ENCODE measurements at places on chromosomes 4 and X.

- H3K36me3 ChIP-seq, result no peaks in the 10 kb centered on the region
- no peak overlapping the region for H3K27ac ChIP-seq
- no peaks in the 10 kb centered on the region for H3K4me1 ChIP-seq
- DNase-seq, result no peak
- H3K4me3 ChIP-seq, result no peak overlapping the region
Measured at GRCh38 chrX:80173261-80173660, 158.7 kb downstream of the TBX22 start.

- peaks cover 10% of the 10 kb centered on the region for H3K27me3 ChIP-seq
- no peaks in the 10 kb centered on the region for H3K36me3 ChIP-seq
- H3K4me3 ChIP-seq, result no peak overlapping the region
- no peaks in the 10 kb centered on the region for H3K4me1 ChIP-seq
- DNase-seq, result no peak
- H3K27ac ChIP-seq, result no peak overlapping the region
Measured at GRCh38 chrX:45894864-45895645, 650.2 kb downstream of the ZNF674 start.

GRCh38 chrX:119728487-119728886 lies 29.9 kb upstream of the SOWAHD start:
- H3K4me1 ChIP-seq, result no peaks in the 10 kb centered on the region
- no peaks in the 10 kb centered on the region for H3K27me3 ChIP-seq
- H3K27ac ChIP-seq, result no peak overlapping the region
- no peak for DNase-seq
- H3K4me3 ChIP-seq, result no peak overlapping the region

DNA sequence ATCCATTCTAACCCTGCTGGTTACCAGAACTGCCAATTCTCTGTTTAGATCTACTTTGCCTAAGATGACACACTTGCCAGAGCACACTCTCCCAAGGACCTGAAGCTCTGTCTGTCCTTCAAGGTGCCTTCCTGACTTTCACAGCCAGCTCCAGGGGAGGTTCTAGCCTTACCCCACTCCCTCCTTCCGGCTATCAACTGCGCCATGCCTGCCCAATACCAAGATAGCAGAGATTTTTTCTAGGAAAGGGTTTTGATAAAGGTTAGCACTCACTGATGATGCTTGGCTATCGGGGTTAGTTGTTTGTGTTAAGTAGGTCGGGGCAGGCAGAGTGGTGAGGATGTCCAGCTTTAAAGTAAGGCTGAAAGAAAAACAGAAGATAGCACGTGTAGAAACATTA lies 14.3 kb downstream of the ALPK1 start:
- H3K27ac ChIP-seq, result no peak overlapping the region
- H3K36me3 ChIP-seq, result no peaks in the 10 kb centered on the region
- no peaks in the 10 kb centered on the region for H3K27me3 ChIP-seq
- no peak for DNase-seq
- H3K4me3 ChIP-seq, result no peak overlapping the region

- no peak overlapping the region for H3K4me3 ChIP-seq
- H3K36me3 ChIP-seq, result no peaks in the 10 kb centered on the region
- H3K27ac ChIP-seq, result no peak overlapping the region
- no peaks in the 10 kb centered on the region for H3K4me1 ChIP-seq
- peaks cover 10% of the 10 kb centered on the region for H3K27me3 ChIP-seq
Measured at GRCh38 chr4:146135941-146136340, 39.6 kb upstream of the LSM6 start.

DNA sequence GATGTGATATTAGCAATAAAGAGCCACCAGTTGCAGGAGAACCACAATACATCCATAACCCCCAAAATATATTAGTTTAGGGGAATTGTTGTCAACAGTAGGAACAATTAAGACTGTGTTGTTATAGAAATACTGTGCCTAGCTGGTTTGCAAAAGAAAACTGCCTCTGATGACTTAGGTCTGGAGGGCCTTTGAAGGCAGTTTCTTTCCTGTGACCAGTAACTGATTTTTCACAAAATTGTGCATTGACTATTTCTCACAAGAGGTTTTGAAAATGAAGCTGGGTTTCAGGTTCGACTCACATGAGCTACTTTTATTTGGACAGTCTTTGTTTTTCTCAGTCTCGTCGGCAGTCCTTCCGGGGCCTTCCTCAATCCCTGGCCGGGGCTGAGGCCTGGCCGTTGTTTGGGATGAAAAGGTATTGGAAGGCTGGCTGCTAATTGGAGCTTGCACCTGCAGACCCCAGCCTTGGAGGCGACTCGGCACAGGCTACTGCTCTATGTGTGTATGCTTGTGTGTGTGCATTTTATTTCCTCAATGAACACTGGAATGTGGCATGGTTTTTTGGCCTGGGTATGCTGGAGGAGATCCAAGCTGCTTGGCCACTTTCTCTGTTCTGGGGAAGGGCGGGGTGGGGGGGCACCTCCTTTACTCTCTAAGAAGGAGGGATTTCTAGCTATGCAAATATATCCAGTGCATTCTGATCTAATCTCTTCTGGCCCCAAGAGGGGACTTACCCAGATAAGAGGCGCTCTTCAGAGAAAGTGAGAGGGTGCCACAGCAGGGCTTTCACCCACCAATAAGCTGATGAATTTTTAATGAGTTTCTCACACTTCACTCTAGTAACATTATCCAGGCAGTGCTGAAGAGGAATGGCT lies 49.5 kb upstream of the LNX1 start:
- H3K4me1 ChIP-seq, result peaks cover 4% of the 10 kb centered on the region
- no peak for DNase-seq
- no peaks in the 10 kb centered on the region for H3K36me3 ChIP-seq
- no peaks in the 10 kb centered on the region for H3K27me3 ChIP-seq
- no peak overlapping the region for H3K27ac ChIP-seq

- no peaks in the 10 kb centered on the region for H3K4me1 ChIP-seq
- H3K36me3 ChIP-seq, result no peaks in the 10 kb centered on the region
- H3K4me3 ChIP-seq, result no peak overlapping the region
Measured at GRCh38 chr4:113179996-113180395, 130.5 kb downstream of the ANK2 start.

GRCh38 chr4:86184216-86184900 lies 175.5 kb downstream of the MAPK10 start:
- DNase-seq, result peak; percentile 50
- no peak overlapping the region for H3K27ac ChIP-seq
- H3K36me3 ChIP-seq, result no peaks in the 10 kb centered on the region
- no peaks in the 10 kb centered on the region for H3K4me1 ChIP-seq
- no peaks in the 10 kb centered on the region for H3K27me3 ChIP-seq

GRCh38 chr4:168874083-168874482 lies 136.0 kb downstream of the CBR4 start:
- no peaks in the 10 kb centered on the region for H3K27me3 ChIP-seq
- DNase-seq, result no peak
- H3K27ac ChIP-seq, result no peak overlapping the region
- H3K4me1 ChIP-seq, result peaks cover 26% of the 10 kb centered on the region
- H3K36me3 ChIP-seq, result peaks cover 17% of the 10 kb centered on the region

DNA sequence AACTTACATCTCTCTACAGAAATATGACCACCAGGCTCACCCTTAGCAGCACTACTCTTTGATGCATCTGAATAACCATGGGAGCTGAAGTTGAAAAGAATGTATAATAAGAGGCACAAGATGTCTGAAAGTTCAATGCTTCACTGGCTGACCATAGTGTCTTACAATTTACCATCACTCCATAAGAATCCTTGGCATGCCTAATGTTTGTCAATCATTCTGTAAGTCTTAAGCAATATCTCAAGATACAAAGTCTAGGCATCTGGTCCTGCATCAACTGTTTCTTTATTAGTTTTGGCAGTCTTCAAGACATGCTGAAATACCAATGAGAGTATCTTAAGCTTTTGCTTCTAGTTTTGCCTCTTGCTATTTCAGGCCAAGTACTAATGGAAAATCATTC lies 755.5 kb downstream of the STIM2 start:
- no peaks in the 10 kb centered on the region for H3K27me3 ChIP-seq
- H3K36me3 ChIP-seq, result no peaks in the 10 kb centered on the region
- H3K4me1 ChIP-seq, result no peaks in the 10 kb centered on the region
- no peak overlapping the region for H3K4me3 ChIP-seq

GRCh38 chrX:34147345-34147744 lies 15.2 kb upstream of the FAM47A start:
- no peak for DNase-seq
- H3K27ac ChIP-seq, result no peak overlapping the region
- no peaks in the 10 kb centered on the region for H3K27me3 ChIP-seq
- no peak overlapping the region for H3K4me3 ChIP-seq

DNA sequence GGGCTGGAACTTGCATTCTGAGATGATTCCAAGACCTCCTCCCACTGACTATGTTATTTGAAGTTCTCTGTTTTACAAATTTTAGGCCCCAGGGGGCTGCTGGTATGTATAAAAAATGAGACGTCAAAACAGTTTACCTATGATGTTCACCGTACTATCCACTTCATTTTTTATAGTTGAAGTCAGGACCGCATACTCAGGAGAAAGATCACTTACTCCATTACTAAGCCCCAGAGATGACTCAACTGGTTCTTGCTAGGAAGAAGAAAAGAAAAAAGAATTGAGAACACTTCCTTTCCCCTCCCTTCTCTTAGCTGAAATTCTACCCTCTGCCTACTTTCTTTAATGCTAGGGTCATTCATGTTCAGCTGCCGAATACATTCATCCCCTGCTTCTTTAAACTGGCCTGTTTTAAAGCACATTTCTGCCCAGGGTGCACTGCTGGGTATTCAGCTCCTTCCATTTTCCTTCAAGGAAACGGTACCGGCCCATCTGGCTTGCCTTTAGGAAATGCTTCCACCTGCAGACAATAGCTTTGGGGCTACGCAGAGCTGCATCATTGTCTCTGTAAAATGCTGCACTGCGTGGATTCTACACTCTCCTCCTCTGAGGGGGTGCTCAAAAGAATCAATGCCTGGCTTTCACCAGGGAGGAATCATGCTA lies 66.2 kb downstream of the IRF2 start:
- H3K4me3 ChIP-seq, result no peak overlapping the region
- peaks cover 40% of the 10 kb centered on the region for H3K36me3 ChIP-seq
- peak; percentile 92 for DNase-seq
- no peaks in the 10 kb centered on the region for H3K27me3 ChIP-seq

DNA sequence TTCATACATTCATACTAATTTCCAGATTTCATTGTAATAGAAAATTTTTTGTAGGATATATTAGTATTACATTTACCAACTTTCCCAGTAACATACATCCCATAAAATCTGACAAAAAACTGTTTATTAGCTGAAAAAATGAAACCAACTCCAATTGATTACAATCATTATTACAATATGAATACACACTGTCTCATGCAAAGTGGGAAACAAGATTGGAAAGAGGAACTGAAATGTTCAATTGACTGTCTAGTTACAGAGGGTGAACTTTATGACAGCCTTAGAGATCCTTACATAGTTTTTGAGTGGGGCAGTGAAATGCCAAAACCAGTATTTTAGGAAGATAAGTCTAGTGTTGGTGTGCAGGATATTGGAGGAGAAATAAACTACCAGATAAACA lies 2.3 kb upstream of the AMBN start:
- H3K36me3 ChIP-seq, result no peaks in the 10 kb centered on the region
- H3K27ac ChIP-seq, result no peak overlapping the region
- DNase-seq, result no peak
- H3K4me1 ChIP-seq, result no peaks in the 10 kb centered on the region
- H3K4me3 ChIP-seq, result no peak overlapping the region

DNA sequence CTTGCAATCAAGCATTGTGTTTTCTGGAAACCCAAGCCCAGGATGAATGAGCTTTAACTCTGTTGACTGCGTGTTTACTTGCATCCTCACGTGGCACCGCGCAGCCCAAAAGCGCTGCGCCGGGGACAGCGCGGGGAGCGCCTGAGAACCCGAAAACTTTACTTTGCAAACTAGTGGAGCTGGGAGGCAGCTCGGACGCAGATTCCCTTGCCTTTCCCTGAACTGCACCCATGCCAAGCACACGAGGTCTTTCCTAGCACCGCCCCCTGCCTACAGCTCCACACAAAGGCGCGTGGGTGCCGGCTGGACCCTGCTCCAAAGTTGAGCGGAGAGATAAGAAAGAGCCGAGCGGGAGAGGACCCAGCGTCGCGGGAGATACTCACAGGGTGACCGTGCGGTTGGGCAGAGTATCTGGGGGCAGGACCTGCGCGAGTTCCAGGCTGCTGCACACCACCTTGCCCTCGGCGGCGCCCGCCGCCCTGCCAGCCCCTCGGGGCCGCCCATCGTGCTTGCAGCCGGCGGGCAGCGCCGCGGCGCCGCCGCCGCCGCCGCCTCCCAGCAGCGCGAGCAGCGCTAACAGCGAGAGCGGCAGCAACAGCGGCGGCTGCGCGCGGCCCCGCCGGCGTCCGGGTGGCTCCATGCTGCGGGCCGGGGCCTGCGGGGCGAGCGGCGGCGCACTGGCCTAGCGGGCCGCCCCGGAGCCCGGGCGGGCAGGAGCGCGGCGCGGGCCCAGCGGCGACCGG lies 550 bp downstream of the ADGRA3 start:
- no peaks in the 10 kb centered on the region for H3K36me3 ChIP-seq
- H3K27ac ChIP-seq, result peak overlapping the region; percentile 54
- H3K27me3 ChIP-seq, result no peaks in the 10 kb centered on the region
- peaks cover 7% of the 10 kb centered on the region for H3K4me1 ChIP-seq

GRCh38 chrX:38768079-38768478 lies 33.2 kb upstream of the MID1IP1 start:
- no peak overlapping the region for H3K4me3 ChIP-seq
- peaks cover 5% of the 10 kb centered on the region for H3K27me3 ChIP-seq
- DNase-seq, result peak; percentile 33
- H3K4me1 ChIP-seq, result no peaks in the 10 kb centered on the region
- H3K36me3 ChIP-seq, result no peaks in the 10 kb centered on the region
- H3K27ac ChIP-seq, result no peak overlapping the region

DNA sequence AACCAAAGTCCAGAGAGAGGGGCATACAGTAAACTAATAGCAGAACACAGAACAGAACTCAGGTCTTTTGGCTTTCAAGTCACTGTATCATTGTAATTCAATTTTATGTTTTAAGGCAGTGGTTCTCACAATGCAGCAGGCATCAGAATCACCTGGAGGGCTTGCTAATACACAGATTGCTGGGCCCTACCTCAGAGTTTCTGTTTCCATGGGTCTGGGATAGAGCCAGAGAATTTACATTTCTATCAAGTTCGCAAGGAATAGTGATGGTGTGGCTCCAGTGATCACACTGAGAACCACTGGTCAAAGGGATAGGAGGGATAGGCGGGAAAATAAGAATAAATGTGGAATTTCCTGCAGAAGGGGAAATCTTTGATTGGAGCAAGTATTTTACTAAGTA lies 36.7 kb downstream of the LANCL3 start:
- H3K4me1 ChIP-seq, result no peaks in the 10 kb centered on the region
- H3K27ac ChIP-seq, result no peak overlapping the region
- no peak overlapping the region for H3K4me3 ChIP-seq

DNA sequence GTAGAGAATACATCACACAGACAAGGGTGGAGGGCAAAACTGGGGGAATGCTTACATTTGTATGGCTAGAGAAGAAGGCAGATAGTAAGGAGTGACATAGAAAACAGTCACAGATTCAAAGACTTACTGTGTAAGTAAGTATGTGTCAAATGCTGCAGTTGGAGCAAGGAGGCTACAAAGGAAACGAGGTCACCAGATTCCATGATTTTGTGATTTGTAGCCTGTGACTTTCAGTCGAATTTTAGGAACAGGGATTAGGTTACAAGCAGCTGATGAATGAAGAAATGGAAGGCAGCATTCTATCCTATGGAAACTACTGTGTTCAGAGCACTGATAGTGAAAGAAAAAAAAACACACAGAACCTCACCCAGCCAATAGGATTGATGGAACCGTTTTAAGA lies 407.9 kb downstream of the IL15 start:
- no peaks in the 10 kb centered on the region for H3K36me3 ChIP-seq
- H3K4me1 ChIP-seq, result peaks cover 4% of the 10 kb centered on the region
- H3K27ac ChIP-seq, result no peak overlapping the region
- DNase-seq, result peak; percentile 63
- no peak overlapping the region for H3K4me3 ChIP-seq

All from IMR-90 (cell line).